ENCODE measurements at places on chromosomes 1 and 21.

GRCh38 chr1:96191165-96191564 lies 530.4 kb upstream of the PTBP2 start:
- no peak for DNase-seq

- no peak for DNase-seq
These were observed 96.0 kb downstream of the CLIC6 start for GRCh38 chr21:34764715-34765284.

DNA sequence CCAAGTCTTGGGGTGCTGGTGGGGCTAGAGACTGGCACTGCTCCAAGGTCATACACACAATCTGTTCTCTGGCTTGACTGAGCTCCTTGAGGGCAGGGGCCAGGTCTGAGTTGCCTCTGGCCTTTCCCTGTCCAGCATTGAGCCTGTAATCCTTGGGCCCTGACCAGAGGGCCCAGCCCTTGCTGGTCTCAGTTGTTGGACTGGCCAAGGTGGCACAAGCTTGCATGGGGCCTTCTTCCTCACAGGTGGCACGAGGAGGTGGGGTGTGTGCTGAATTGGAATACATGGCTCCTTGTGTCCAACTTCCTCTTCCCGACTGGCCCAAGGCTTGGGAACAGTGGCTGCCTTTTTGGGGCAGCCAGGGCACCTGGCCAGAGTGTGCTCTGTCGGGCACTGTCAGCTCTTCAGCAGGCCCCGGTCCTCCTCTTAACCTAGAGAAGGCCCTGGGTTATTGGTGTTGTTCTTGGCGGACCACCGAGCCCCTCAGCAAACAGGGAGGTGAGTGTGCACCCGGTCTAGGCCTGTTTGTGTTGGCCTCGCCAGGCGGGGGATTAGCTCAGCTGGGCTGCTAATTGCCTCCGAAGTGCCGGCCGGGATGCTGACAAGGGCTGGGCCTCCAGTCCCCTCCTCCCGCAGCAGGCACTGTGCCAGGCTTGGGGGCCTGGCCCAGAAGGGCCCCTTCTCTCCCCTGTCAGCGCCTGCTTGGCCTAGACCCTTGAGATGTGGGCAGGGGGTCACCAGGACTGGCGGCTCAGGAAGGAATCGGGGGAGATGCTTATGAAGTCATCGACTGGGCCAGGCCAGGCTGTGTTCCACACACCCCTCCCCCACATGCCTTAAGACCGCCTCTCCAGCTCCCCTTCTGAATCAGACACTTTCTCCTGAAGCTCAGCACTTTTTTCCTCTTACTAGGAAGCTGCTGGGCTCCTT lies 28.5 kb downstream of the WNT4 start:
- DNase-seq: peak; percentile 49

GRCh38 chr1:7554385-7555235 lies 216.5 kb upstream of the VAMP3 start:
- no peak for DNase-seq

- DNase-seq: no peak
These were observed 145.0 kb upstream of the C1orf105 start for GRCh38 chr1:172275478-172275877.

Measured in non-pigmented ciliary epithelial cell (primary cell).